Kidney (tissue), 22 donors: ENCODE measurements at places on chromosomes 7 and 10. TPM values are rescaled to one million over a fixed set of nuclear protein-coding genes. Genes with fewer than 3 reads are reported as not detected.

The ZNF783 gene
- 21.8 TPM for total RNA-seq

The CASTOR2 gene
- 9.9 TPM for total RNA-seq

The NPSR1 gene
- not detected for total RNA-seq

The EBLN1 gene
- not detected for total RNA-seq

The ZKSCAN1 gene
- total RNA-seq = 76.6 TPM

DNA sequence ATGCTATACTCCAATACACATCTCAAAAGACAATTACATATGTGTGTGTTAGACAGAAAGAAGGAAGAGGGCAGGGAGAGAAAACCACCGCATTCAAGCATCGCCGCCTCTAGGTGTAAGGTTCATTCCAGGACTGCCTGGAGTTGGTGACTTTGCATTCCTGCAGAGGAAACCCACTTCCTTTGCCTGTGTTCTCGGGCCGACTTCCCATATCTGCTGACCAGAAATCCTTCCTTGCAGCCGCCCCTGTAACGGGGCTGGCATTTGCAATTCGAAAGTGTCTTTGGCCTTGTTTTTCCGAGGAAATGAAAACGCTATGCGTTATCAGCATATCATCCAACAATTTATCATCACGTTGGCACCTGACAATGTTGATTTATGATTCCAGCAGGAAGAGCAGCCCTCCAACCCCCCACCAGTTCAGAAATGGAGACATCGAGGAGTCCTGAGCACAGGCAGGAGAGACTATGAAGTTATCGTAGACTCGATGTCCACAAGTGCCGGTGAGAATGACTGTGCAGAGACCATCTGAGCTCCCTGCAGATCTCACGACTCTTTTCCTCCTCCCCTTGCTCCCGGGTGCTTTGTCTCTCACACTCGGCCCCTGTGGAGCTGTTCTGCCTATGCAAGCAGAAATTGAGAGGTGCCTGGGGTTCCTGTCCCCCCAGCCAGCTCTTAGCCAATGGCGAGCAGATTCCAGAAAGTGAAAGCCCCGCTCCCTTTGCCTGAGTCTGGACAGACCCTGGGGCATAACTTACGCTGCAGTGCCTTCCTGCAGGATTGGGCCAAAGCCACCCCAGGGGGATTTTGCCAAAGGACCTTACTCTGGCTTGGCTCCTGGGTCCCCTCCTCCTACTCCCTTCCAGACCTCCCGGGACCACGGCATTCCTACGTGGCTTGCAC is 68.9 kb upstream of the FOXK1 start:
- no peak for DNase-seq

DNA sequence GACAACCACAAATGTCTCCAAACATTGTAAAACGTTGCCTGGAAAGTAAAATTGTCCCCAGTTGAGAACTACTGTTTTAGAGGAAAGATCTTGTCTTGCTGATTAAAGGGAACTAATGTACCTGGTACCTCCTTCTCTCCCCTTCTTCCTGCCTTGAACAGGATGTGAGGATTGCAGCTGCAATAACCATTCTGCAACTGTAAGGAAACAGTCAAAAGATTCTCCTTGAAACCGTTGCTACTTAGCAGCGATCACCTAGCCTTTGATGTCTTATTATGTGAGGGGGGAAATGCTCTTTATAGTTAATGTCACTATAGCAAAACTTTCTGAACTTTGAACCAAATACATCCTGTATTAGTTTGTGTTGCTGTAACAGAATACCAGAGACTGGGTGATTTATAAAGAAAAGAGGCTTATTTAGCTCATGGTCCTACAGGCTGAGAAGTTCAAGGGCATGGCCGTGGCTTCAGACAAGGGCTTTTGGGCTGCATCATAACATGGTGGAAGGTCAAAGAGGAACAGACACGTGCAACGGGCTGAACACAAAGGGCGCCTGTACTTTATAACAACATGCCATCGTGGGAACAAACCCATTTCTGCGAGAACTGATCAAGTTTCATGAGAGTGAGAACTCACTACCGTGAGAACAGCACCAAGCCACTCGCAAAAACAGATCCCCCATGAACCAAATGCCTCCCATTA is 54.2 kb upstream of the PARD3 start:
- no peak for DNase-seq

GRCh38 chr7:77910124-77910523 is 111.6 kb downstream of the PHTF2 start:
- DNase-seq = no peak

DNA sequence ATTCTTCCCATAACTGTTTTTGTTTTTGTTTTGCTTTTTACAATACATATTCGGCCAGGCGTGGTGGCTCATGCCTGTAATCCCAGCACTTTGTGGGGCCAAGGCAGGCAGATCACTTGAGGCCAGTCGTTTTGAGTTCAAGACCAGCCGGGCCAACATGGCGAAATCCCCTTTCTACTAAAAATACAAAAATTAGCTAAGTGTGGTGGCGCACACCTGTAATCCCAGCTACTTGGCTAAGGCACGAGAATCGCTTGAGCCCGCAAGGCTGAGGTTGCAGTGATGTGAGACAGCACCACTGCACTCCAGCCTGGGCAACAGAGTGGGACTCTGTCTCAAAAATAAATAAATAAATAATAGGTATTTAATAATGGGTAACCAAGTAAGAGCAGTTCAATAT is 2.3 kb downstream of the TM9SF3 start:
- DNase-seq = no peak

DNA sequence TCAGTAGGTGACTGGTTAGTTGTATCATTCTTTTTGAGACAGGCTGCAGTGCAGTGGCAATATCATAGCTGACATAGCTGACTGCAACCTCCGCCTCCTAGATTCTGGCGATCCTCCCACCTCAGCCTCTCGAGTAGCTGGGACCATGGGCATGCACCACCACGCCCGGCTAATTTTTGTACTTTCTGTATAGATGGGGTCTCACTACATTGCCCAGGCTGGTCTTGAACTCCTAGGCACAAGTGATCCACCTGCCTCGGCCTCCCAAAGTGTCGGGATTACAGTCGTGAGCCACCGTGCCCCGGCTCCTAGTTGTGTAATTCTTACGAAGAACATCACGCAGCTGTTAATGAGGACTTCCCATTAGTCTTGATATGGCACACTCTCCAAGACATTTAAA is 123.4 kb upstream of the VKORC1L1 start:
- no peak for DNase-seq

DNA sequence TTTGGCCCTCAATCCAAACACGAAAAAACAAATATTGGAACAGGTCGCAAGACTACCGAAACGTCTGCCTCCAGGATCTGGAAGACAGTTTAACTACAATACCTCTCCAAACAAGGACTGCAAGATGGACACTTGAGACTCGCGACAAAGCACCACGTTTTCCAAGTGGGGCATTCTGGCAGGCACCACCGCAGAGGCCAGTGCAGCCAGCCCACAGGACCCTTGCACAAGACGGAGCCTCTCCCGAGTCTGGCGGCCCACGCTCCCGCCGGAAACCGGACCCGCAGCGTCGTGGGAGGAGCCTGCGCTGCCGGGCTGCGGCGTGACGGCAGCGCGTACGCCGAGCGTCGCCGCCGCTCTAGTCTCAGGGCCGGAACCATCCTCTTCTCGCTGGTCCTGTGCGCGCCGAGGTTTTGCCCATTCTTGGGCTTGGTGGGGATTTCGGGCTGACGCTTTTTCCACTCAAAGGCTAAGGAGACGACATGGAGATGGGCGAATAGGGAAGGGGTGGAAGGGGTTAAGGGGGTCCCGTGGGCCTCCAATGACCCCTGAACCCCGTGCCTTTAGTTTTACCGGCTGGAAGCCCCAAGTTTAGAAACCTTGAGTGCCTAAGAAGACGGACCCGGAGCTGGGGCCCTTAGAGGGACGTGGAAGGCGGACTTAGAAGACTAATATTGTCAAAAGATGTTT is at the start of gene ORC5:
Gene ORC5, minus strand, starts transcription at position 283 of the 690 bp plus-strand sequence. Its CDS starts 109 bp downstream, at position 174.
- DNase-seq = peak; percentile 88

GRCh38 chr7:24907311-24907886 is 72.6 kb downstream of the OSBPL3 start:
- no peak for DNase-seq

DNA sequence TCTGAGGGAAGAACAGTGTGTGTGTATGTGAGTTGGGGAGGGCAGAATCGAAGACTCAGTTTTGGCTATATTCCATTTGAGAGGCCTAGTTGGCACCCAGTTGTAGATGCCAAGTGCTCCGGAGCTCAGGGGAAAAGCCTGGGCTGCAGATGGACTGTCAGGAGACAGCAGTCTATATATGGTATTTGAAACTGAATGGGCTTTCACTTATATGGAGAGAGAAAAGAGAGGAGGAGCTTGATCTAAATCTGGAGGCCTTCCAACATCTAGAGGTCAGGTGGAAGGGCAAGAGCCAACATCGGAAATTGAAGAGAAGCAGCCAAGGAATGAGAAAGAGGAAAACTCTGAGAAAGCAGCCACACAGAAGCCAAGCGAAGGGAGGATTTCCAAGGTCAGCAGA is 350.8 kb upstream of the BMPER start:
- DNase-seq = no peak

DNA sequence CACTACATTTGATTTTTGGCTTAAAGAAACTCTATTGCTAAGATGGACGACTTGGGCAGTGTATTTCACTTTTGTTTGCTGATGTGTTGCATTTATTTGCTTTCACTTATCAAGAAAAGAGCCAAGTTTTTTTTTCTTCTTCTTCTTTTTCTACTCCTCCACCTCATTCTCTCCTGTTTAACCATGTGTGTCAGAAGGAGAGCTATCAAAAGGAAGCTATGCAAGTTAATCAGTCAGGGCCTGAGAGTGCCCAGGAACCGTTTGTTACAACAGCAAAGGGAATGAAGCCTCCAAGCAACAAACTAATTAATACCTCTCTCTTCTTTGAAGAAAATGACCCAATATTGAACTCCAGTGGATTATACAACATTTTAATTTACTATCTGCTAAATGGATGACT is 299.3 kb downstream of the GRM8 start:
- DNase-seq = no peak

GRCh38 chr10:93999401-93999851 is 5.7 kb downstream of the PLCE1 start:
- DNase-seq = peak; percentile 44

- DNase-seq = no peak
These were observed 511.0 kb upstream of the PCDH15 start for GRCh38 chr10:55311848-55312635.

DNA sequence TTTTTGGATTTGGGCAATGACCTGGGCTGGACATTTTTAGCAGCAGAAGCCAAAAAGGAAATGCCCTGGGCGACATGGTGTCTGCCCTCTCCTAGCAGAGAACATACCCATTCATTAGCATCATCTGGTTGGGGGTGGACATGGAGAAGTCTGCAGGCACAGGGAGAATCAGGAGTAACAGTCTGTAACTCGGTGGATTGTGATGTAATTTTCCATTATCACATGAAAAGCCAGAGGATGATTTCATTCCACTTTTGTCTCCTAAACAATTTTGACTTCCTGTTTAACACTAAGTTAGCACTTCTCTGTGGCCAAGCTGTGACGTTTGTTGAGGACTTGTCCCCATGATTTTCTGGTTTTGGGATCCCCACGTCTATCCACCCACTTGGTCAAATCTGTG is 153.8 kb upstream of the HABP2 start:
- DNase-seq = no peak

GRCh38 chr7:45582136-45582749 is 8.1 kb downstream of the ADCY1 start:
- no peak for DNase-seq

DNA sequence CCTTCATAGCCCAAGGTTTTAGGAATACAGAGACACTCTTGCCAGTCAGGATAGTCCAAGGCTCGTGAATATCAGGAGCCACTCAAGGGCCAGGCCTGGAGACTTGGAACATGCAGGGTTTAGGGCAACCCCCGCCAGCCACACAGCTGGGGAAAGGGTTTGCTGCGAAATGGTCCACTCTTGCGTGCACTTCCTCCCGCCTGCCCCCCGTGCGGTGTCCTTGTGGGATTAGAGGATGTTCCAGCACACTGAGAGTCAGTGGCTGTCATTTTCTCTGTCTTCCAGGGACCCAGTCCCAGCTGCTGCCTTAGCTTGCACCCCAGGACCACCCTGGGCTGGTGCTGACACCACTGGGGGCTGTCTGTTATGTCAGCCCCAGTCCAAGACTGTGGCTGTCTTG is 38.5 kb downstream of the POR start:
- DNase-seq = no peak
